ENCODE measurements at places on chromosomes 1 and 21.

- no peak for DNase-seq
Measured at GRCh38 chr1:36097693-36098585, 9.2 kb downstream of the ADPRS start.

DNA sequence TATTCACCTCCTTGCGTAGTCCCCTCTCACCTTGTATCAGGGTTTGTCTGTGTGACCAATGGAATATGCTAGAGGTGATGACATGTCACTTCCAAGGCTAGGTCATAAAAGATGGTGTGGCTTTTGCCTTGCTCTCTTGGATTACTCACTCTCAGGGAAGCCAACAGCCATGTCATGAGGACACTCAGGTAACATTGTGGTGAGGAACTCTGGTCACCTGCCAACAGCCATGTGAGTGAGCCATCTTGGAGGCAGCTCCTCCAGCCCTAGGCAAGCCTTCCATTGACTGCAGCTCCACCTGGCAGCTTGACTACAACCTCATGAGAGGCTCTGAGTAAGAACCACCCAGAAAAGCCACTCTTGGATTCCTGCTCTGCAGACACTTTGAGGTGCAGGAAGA lies 11.0 kb upstream of the HEYL start:
- peak; percentile 37 for DNase-seq

GRCh38 chr21:40151611-40152010 lies 284.4 kb downstream of the PCP4 start:
- DNase-seq, result no peak

DNA sequence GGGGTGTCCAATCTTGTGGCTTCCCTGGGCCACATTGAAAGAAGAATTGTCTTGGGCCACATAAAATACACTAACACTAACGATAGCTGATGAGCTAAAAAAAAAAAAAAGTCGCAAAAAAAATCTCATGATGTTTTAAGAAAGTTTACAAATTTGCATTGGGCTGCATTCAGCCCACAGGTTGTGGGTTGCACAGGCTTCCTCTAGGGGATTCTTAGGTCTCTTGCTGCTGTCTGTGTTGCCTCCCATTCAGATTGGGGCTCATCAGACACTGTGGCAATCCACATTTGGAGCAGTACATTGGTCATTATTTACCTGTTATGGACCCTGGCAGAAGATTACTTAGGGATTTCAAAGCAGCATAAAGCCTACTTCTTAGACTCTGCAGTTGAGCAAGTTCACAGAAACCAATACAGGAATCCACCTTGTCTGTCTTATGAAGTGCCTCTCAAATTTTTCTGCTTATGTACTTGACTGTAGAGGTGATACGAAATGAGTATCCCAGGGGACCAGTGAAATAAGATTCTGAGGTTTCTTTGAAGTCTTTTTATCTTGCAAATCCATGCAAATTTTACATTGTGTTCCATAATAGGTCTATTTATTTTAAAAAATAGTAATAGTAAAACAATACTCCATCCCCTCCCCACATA lies 205.5 kb downstream of the RPS6KC1 start:
- DNase-seq, result no peak

GRCh38 chr1:17735793-17736192 lies 19.3 kb upstream of the ACTL8 start:
- no peak for DNase-seq

GRCh38 chr1:81455481-81455880 lies 345.3 kb upstream of the ADGRL2 start:
- no peak for DNase-seq

GRCh38 chr1:39354572-39354971 lies 136.9 kb upstream of the BMP8A start:
- DNase-seq, result no peak

DNA sequence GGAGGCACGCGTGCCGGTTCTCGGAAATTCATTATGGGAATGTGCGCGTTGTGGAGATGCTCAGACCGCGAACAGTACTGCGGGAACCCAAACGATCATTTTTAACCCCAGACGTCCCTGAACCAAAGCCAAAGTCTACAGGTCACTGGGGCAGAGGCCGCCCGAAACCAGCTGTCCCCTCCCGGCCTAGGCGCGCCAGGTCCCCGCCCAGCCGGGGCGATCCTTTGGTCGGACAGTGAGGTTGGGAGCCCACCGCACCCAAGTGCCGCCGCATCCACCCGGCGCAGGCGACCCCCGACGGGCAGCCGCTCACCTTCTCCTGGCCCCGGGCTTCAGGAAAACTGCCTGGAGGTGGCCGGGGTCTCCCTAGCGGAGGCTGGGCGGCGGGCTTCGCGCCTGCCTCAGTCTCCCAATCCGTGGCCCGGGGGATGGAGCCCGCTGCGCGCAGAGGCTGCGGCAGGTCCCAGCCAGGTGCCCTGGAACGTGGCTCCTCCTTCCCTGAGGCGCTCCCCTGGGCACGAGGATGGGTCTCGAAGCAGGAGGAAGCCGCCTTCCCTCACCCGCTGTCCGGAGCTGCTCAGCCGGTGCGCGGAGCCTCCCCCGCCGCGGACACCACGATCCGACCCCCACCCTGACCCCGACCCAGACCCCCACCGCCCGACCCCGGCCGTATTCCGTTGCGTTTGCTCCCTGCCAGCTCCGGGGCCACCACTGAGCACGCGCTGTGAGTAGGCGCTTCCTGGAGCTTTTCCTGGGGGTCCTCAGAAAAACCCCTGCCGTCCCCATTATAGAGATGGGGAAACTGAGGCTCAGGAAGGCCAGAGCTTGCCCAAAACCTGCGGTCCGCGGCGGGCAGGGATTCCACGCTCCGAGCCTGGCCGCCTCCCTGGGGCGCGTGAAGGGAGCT lies 8.1 kb upstream of the SLX9 start:
- no peak for DNase-seq

DNA sequence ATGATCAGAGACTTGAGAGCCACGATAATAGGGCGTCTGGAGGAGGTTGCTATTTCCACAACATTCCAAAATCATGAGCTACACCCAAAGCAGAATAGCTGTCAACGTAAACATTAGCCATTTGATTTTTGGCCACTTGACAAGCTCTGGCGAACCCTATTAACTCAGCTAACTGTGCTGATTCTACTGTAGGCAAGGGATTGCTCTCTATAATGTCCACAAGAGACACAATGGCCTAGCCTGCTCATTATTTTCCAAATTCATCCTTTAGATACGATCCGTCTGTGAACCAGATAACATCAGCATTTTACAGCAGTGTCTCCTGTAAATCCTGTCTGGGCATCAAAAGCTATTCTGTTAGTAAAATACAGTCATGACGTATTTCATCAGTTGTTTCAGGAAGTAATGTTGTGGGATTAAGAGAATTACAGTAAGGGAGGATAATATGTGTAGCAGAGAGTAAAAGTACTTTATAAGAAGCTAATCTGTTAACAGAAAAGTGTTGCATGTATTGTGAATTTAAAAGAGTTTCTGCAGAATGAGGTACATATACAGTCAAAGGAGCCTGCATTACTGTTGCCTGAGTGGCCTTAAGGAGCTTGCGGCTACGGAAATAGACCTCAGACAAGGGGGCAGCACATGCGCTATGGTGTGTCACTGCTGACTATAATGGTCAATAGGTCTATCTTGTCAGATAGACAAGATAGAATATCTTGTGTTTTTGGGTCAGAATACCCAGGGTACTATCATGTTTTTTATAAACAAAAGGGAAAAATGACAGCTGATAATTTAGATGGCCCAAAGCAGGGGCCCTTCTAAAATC lies 44.9 kb upstream of the TINAGL1 start:
- DNase-seq, result no peak

DNA sequence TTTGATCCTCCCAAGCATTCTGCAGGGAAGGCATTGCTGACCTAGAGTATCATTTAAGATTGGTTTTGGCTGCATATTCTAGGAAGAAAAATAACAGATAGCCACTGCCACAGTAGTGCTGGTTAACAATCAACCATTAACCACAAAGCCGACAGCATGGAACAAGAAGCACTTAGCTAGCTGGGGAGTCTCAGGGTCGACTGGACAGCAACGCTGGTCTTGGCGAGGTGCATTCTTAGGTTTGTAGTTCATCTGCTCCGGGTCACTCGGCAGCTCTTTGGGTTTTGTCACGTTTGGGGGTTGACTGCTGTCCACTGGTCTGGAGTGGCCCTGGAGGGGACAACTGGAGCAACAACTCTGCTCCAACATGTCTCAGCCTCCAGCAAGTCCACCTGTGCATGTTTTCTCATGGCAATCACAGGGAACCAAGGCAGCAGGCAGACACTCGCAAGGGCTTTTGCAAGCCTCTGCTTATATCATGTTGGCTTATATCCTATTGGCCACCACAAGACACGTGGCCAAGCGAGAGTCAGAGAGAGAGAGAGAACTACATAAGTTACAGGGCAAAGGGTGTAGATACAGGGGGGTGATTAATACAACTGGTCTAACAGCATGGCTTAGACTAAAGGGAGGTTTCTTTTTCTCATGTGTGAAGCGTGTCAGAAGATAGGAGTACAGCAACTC lies 99.5 kb downstream of the LACTBL1 start:
- peak; percentile 64 for DNase-seq

GRCh38 chr1:180672505-180672904 lies 40.7 kb downstream of the XPR1 start:
- no peak for DNase-seq

- no peak for DNase-seq
Measured at GRCh38 chr1:36389999-36390398, 4.3 kb upstream of the STK40 start.

DNA sequence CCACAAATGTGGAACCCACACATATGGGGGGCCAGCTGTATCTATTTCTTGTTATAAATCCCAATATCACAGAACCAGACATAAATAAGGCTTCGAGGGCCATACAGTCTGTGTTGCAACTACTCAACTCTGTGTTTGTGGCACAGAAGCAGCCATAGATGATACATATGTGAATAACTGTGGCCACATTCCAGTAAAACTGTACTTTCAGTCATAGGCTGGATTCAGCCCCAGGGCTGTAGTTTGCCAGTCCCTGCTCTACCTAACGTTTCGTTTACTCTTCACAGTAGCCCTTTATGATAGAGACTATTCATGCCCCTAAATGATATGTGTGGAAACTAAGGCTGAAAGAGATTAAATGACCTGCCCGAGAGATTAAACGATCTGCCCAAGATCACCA lies 48.7 kb downstream of the FHAD1 start:
- no peak for DNase-seq

- DNase-seq, result no peak
Measured at GRCh38 chr1:174156437-174156836, 2.9 kb upstream of the RABGAP1L start.

DNA sequence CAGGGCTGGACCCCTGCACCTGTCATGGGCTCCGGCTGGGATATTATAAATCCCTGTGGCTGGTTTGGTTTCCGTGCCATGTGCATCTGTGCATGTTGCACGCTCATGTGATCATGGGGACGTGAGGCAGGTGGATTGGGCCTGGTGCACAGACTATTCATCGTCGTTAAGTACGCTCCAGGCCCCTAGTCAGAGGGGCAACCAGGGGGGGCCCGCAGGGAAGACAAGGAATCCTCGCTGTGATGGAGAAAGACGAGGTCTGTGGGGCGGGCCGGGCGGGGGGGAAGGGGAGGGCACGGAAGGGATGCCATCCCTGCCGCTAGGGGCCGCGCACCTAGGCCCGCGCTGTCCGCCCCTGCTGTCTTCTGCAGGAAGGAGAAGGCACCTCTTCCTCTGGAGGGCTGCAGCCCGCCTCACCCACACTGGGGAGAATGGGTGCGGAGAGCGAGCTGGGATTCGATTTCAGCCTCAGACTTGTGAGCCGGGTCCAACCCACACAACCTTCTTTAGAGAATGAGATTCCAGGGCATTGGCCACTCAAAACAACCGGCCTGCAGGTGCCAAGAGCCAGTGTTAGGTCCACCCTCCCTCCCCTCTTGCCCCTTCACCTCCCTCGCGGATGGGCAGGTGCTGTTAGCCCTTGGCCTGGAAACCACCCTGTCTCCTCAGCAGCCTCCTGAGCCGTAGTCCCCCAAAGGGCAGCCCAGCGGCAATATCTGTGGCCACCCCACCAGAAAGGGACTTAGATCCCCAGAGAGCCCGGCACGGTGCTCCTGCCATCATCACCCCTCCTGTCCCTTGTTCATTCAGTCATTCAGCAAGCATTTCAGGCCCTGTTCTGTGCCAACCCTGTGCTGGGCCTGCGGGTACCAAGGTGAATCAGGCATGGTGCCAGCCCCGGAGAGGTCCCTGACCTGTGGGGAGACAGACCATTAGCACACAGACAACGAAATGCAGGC lies 950 bp upstream of the LRP8 start:
- DNase-seq, result no peak

DNA sequence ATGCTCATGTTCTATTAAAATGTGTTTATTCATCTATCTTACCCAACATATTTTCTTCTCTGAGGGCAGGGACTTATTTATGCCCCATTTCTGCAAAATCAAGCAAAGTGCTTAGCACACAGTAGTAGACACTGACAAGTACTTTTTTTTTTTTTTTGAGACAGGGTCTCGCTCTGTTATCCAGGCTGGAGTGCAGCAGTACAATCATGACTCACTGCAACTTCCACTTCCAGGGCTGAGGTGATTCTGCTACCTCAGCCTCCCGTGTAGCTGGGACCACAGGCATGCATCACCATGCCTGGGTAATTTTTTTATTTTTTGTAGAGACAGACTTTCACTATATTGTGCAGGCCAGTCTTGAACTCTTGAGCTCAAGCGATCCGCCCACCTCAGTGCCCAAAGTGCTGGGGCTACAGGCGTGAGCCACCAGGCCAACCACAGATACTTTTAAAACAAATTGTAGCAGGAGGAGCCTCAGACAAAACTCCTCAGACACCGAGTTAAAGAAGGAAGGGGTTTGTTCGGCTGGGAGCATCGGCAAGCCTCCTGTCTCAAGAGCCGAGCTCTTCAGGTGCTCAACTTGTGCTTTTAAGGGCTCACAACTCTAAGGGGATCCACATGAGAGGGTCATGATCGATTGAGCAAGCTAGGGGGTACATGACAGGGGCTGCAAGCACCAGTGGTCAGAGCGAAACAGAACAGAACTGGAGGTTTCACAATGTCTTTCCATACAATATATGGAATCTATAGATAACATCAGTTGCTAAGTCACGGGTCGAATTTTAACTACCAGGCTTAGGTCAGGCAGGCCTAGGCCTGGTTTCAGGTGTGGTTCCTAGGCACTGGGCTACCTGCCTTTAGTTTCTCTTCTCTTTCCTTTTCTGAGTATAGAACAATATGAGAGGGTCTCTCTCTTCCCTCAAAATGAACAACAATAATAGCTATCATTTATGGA lies 5.7 kb upstream of the TMEM167B start:
- no peak for DNase-seq

- no peak for DNase-seq
Measured at GRCh38 chr21:42051788-42052187, 19.3 kb upstream of the UMODL1 start.

All from epithelial cell of prostate (primary cell).